ENCODE measurements at places on chromosomes 5 and 9. TPM values are rescaled to one million over a fixed set of nuclear protein-coding genes. Genes with fewer than 3 reads are reported as not detected.

The CD274 gene
- not detected for total RNA-seq

DNA sequence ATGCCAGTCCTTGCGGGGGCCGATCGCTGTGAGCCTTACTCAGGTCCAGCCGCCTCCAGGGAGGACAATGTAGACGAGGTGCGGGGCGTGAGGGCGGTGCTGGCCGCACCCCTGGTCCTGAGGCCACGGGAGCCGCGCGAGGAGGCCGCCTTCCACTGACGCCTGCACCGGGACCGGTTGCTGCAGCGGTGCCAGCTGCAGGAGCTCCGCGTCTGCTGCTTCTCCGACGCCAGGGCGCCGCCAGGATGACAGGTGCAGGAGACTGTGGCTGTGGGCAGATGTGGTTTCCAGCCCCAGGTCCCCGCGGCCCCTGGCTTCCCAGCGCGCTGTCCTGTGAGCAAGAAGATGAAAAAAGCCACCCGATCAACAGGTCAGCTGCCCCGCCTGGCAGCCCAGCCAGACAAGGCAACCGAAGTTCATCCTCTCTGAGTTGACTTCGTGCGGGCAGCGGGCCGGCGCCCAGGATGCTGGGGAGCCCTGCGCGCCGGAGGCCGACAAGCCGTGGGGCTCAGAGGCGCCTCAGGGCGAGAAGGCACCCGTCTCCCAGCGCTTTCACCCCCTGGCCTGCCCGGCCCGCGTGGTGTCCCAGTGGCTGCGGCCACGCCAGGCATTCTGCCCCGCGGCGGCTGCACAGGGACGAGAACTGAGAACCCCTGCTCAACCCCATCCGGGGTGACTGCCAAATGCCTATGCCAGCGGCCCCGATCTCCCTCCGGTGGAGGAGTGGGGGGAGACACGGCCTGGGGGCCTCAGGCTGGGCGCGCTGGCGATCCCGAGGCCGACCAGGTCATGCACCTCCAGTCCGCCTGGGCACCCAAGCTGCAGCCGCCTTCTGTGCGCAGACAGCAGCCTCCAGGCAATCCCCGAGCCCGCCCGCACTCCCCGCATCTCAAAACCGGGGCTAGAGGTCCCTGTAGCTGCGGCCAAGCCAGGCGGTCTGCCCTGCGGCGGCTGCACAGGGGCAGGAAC, 43.4 kb upstream of the BICD2 start:
- DNase-seq, result peak; percentile 51

The HAPLN1 gene
- total RNA-seq, result 0.22 TPM

The SPTLC1 gene
- 73.5 TPM for total RNA-seq

The PCDHB8 gene
- 0.57 TPM for total RNA-seq

GRCh38 chr5:160369990-160370712, at the start of gene C1QTNF2:
TSS of gene C1QTNF2 (minus strand) at chr5:160370626. CDS start at chr5:160355011, 15,615 bp downstream.
- DNase-seq, result peak; percentile 65

DNA sequence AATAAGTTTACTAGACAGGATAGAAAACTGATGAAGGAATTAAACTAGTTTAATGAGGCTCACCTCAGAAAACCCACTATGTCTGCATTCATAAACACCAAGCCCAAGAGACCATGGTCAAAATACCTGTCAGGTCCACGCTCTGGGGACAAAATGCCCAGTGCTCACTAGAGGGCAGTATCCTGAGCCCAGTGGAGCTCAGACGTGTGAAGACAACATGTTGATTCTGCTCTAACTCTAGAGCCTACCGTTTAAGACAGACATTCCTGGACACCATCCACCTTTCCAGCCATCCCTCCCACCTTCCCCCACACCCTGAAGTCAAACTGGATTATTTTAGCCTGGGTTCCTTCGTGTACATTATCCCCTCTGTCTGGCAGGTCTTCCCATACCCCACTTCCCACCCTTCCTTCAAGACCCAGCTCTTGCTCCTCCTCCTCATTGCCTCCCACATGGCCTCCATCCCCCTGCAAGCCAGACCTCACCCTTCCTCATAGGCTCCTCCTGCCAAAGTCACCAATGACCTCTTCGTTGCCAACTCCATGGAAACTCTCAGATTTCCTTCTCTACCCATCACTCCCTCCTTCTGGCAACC, 142.3 kb upstream of the FSTL4 start:
- peak; percentile 52 for DNase-seq

- no peak for DNase-seq
Measured at GRCh38 chr5:59607138-59607765, 286.3 kb downstream of the PDE4D start.

The IFNA2 gene
- not detected for total RNA-seq

The PAPPA gene
- total RNA-seq, result 0.17 TPM

DNA sequence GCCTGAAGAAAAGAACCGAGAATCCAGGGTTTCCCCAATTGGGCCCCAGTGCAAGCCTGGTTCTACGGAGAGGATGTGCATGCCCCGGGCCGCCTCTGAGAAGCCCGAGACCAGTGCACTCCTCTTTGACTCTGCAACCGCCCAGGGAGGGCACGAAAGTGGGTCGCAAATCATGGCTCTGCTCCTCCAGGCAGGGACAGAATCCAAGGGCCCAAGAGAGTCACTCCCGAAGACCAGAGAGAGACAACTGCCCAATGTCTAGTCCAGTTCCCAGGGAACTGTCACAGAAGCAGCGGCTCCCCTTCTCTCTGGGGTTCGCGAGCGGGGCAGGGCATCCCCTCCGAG, 107.8 kb downstream of the PSD2 start:
- no peak for DNase-seq

The NEURL1B gene
- 3.6 TPM for total RNA-seq

- no peak for DNase-seq
Measured at GRCh38 chr5:172726966-172727365, 44.0 kb downstream of the DUSP1 start.

DNA sequence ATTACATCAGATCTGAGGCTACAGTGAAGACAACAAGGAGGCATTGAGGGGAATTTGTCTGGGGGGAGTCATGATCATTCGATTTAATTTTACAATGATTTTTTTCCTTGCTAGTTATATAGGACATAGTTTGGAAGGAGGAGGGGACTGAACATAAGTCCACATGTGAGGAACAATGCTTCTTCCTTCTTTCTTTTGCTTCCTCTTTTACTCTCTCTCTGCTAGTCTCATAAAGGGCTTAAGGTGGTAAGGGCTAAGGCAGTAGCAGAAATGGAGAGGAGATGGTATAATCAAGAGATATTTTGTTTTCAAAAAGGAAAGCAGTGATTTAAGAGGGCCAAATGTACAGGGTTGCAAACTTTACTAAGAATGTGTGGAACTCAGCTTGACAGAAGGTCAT, 64.3 kb downstream of the GRIN3A start:
- no peak for DNase-seq

GRCh38 chr9:38256461-38256860, 136.0 kb upstream of the ALDH1B1 start:
- no peak for DNase-seq

The TMC1 gene
- total RNA-seq, result 2.5 TPM

DNA sequence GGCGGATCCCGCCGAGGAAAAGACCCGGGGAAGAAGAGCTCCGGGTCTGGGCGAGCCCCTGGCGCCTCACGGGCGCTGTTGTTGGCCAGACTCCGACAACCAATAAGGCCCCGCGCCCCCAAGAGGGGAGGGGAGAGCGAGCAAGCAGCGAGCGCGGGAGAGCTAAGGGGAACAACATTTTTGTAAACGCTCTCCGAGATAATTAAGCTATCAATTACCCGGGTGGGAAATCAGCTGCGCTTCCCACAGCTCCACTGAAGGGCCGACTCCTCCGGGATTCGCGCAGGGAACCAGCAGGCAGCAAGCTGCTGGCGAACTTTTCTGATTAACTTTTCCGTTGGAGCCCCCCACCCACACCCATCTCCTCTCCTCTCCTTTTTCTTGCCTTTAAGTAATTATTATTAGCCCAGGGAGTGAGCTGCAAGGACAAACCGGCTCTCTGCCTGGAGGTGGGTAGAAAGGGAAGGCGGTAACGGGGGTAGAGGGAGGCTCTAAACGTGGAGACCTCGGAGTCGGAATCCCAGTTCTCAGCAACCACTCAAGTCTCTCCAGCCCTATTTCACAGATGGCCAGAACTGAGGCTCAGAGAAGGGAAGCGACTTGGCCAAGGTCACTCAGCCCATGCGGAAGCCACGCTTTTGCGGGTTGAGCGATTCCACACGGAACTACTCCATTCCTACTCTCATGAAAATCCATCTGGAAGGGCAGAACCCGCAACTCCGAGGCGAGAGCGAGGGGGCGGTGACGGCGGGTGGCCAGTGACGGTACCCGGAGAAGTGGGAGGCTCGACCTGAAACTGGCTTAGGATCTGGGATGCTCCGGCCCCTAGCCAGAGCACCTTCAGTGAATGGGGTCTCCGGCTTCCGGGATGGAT, 1.3 kb downstream of the ASTN2 start:
- DNase-seq, result peak; percentile 60

- no peak for DNase-seq
Measured at GRCh38 chr9:111852291-111852690, 44.3 kb upstream of the UGCG start.

GRCh38 chr5:172644266-172644665, 3.2 kb downstream of the NEURL1B start:
- DNase-seq, result no peak

- no peak for DNase-seq
Measured at GRCh38 chr5:169583101-169583423, 511 bp upstream of the SPDL1 start.

DNA sequence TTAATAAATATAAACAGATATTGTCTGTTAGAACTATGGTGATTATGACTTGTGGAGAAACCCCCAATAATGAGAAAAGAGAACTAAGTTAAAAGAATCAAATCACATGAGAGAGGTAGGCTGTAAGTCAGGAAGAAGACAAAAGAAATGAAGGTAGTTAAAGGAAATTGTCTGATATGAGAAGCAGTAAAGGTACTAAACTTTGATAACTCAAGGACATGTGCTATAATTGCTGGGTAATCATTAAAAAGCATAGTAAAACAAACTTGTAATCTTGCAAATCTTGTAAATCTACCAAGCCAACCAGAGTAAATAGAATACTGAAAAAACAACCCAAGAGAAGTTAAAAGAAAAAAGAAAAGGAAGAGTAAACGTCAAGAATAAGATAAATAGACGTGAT, 207.0 kb upstream of the CTNND2 start:
- DNase-seq, result no peak

DNA sequence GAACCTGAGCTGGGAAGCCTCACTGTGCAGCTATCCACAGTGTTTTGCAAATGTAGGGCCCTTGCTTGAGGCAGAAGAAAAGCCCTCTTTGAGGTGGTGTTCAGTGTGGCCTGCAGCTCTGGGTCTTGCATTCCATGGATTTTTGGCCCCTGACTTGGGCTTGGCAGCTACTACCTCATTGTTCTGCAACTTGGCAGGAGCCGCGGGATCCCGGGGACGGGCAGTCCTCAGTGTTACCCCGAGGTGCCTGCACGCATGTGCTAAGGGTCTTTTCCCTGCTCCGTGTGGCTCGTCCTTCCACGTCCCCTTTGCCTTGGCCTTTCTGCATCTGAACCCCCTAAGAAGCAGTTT, 39.8 kb downstream of the NEK6 start:
- DNase-seq, result peak; percentile 77

The RGS14 gene
- 16.4 TPM for total RNA-seq

The COL5A1 gene
- total RNA-seq, result 9.5 TPM

DNA sequence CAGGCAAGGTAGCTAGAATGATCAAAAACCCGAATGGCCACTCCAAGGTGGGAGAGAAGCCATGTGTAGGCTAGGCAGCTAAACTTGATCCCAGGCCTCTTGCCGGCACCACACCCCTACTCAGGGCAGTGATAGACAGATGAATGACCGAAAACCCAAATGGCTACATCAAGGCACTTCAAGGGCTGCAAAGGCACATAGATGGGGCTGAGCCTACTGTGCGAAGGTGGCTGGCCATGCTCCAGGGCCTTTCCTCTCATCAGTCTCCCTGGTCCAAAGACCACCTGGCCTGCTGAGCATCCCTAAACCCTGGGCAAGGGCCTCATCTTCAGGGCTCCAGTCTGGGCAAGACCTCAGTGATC, 3.7 kb upstream of the TIFAB start:
- DNase-seq, result no peak

The CTSL gene
- total RNA-seq, result 33.4 TPM

The TNIP1 gene
- total RNA-seq, result 40.8 TPM

The CDH9 gene
- 0.79 TPM for total RNA-seq

DNA sequence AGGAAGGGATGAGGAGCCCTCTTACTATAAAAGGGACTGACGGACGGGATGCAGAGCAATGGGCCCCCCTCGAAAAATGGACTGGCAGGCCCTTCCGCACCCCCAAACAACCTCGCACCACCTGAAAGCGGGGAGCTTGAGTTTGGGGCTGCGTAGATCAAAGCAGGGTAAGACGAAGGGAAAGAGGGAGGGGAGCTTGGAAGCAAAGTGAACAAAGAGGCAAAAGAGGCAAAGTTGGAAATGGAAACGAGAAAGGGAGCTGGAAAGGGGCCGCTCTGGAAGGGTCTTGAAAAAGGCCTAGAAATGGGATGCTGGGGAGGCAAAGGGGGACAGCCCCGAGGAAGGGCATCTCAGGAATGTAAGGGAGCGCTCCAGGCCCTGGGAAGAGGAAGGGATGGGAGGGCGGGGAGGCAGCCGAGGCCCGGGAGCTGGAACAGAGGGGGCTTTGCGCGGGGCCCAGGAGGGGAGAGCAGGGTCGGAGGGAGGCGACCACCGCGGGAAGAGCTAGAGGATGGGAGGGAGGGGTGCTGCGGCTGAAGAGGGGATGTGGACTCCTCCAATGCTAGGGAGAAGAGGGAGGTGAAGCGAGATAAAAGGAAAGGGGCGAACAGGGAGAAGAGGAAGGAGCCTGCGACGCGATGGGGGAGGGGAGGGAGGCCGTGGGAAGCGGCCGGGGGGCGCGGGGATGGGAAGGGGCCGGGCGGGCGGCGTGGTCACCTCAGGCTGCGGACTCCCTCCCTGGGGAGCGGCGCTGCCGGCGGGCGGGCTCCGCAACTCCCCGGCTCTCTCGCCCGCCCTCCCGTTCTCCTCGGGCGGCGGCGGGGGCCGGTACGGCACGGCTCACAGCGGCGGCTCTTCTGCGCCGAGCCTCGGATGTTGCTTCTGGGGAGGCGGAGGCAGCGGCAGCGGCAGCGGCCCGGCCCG, 577 bp downstream of the RNF145 start:
- DNase-seq, result peak; percentile 58

The BTNL3 gene
- total RNA-seq, result not detected

DNA sequence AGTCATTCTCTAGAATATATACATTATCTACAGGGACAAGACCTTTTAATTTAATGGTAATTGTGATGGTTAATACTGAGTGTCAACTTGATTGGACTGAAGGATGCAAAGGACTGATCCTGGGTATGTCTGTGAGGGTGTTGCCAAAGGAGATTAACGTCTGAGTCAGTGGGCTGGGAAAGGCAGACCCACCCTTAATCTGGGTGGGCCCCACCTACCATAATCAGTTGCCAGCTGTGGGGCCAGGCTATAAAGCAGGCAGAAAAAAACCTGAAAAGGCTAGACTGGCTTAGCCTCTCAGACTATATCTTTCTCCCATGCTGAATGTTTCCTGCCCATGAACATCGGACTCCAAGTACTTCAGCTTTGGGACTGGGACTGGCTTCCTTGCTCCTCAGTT, 112.2 kb upstream of the SMC2 start:
- no peak for DNase-seq

DNA sequence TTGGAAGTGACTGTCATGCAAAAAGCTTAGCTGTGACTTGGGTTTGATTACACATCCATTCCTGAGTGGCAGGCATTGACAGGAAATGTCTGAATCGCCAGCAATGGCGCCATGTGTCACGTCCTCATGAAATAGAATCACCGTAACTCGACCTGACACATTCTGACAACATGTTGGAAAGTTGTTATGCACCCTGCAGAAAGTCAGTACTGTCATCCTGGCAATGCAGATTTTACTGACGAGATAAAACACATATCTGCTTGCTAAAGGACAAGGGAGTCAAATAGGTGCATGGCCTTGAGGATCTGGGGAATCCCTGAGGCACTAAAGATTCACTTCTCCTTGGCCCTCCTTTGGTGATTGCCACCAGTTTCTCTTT, 344.2 kb downstream of the SPATA31D1 start:
- no peak for DNase-seq
